ENCODE measurements at places on chromosomes 12 and 14.

DNA sequence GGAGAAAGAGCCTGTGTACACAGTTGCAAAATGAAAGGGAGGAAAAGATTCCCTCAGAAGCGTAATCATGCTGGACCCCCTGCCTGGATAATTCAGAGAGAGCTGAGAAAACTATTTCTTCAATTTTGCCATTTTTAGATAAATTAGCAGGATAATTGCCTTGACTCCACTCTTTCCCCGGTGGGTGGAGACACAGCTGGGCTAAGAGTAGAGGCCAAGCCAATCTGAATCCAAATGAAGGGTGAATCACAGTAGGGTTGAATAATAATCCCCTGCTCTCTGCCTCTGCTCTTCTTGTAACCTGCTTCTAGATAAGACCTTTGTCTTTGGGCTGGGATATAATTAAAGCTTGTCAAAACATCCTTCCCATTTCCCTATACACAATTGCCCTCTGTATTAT, 150.1 kb downstream of the CAPZA3 start:
- no peak for DNase-seq

DNA sequence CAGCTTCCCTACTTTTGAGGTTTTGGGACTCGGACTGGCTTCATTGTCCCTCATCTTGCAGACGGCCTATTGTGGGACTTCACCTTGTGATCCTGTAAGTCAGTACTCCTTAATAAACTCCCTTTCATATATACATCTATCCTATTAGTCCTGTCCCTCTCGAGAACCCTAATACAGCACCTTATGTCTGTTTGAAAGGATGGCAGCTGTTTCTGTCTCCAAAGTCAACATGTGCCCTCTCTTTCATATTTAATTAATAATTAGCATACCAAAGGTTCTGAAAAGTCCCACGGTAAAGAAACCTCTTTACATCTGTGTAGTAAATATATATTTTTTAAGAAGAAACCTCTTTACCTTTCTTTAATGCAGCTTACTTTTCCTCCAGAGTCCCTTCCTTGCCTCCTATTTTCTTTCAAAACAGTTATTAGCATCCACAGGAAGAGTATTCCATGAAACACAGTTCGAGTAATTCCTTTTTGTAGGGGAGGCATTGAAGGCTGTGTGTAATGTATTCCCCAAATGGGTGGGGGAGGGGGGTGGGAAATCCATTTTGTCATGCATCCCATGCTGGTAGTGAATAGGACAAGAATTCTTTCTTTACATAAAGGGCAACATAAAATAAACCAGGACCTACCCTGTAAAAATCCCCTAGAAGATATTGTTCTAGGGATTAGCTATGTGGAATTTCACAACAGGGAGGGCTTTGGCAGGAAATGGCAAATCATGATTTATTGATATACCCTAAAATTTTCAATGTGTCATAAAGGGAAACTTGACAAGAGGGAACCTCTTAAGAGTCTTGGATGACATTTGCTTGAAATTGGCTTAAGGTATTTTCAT, 241.5 kb downstream of the SUDS3 start:
- no peak for DNase-seq

GRCh38 chr12:38880288-38880687, 25.1 kb downstream of the CPNE8 start:
- DNase-seq = no peak

GRCh38 chr12:3624273-3624672, 128.6 kb downstream of the CRACR2A start:
- no peak for DNase-seq

DNA sequence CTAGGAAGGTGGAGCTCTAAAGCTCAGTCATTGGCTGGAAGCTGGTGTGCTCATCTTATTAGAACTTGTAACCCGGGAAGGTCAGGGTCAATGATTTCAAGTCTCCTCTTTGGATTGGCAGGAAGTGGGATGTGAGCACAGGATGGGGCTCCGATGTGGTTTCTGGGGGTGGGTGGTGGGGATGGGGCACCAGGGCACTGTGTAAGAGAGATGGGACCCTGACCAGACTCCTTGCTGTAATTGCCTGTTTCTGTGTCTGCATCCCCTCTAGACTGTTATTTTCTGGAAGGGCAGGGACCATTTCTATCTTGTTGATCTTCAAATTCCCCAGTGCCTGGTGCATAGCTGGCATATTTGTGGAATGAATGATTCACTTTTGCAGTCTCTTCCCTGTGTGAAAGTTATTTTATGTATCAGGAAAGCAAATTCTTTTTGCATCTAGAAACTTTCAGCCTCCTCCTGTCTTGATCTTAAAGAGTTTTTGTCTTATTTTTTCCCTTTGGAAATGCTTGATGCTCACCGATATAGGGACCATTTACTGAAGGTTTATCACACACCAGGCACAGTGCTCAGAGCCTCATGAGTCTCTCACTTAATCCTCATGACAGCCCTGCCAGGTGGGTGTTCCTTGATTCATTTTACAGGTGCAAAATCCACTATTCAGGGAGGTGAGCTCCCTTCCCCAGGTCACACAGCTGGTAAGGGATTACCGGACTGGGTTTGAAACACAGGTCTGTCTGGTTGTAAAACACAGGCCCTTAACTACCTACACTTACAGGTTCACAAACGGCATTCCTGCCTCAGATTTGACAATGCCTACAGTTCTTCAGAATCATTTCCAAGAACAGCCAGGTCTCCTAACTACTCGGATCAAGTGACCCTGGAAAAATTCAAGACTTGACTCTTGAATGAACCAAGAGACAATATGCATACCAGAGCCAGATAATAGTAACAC, 86.9 kb upstream of the IGF1 start:
- no peak for DNase-seq

GRCh38 chr14:74395094-74395493, 30.9 kb downstream of the SYNDIG1L start:
- no peak for DNase-seq

Measured in memory B cell (primary cell).